ENCODE measurements at places on chromosomes 6 and 20.

DNA sequence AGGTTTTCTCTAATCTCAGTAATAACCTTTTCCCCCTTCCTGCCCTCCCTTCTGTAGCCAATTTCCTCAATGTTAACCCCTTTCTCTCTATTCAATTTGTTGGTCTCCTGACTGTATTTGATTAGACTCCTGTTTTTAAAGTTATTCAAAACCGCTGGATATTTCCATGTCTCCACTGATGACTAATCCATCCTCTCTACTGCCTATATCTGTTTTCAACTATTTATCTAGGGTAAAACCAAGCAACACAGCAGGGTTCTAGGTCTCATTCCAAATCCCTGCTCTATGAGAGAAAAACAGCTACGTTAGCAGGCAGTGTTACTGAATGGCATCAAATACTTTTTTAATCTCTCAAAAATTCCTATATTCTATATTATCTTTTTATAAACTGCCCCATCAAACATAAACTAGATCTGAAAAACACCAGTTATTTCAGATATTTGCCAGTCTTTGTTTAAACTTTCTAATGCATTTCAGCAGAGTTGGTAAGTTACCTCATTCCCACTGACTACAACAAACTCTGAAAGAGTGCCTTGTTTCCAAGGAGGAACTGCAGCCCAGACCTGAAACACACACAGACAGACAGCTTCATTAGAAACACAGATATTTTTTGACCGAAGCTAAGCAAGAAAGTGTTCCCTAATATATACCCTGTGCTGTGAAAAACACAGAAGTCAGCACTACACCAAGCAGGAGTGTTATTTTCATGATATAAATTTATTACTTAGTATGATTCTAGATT is 8.2 kb downstream of the RTN4IP1 start:
- DNase-seq, result peak; percentile 23

DNA sequence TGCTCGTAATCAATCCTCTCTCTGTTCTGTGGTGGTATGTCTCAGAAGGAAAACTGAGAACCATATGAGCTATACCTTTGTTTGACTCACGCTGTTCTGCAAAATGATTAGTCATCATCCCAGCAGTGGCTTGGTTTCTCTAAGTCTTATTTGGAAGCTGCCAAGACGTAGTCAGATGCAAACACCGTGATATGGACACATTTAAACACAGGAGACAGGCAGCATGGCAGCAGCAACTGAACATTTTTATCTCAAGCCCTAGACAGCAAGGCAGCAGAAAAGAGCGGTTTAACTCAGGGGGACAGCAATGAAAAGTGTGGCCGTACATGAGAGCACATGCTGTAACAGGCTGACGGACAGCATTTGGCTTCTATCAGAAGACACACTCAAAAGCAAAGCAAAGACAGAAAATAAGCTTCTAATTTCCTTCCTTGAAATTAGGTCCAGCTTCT is 1295.1 kb downstream of the EPHA7 start:
- peak; percentile 31 for DNase-seq

DNA sequence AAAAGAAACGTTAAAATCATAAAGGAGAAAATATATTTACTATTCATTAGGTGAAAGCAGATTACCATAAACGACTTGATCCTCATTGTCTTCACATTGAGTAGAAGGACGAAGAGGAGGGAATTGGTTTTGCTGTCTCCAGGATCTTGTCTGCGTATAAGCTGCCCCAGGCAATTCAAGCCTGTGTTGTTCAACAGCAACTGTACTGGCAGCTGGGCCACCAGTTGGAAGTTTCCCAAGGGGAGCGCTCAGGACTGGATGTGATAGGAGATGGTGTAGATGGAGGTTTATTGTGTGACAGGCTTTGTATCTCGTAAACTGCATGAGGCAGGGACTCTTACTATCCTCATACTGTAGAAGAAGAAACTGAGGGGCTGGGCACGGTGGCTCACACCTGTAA is 3.9 kb upstream of the FANCE start:
- DNase-seq, result no peak

- DNase-seq, result no peak
Measured at GRCh38 chr6:93104195-93104817, 315.1 kb downstream of the EPHA7 start.

DNA sequence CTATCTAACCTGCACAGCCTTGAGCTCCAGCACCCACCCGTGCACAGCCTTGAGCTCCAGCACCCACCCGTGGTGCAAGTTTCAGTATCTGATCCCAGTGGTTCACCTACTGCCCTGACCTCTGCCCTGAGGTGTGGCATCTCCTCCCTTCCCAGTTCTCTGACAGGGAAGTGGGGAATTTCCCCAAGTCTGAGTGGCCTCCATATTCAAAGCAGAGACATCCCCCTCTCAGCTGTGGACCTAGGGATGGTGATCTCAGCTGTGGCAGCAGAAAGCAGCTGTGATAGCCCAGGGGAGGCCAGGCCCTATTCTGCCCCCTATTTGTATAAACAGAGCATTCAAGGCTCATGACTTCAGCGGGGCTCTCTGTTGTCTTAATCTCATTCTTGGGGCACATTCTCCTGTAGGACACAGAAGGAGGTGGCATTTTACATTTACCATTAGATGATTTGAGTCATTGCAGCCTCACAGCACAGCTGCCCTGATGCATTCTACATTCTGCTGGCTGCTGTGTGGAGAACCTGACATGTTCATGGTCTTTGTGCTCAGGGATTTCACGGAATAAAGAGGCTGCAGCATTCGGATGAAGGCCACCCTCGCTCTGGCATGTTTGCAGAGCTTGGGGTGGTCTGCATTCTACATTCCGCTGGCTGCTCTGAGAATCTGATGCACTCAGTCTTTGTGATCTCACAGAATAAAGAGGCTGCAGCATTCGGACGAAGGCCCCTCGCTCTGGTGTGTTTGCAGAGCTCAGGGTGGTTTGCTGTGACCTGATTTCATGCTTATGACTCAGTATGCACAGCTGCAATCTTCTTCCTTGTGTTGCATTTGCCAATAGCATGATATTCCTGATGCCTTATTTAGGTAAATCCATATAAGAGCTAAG is 16.9 kb downstream of the GPR31 start:
- no peak for DNase-seq

- DNase-seq, result no peak
Measured at GRCh38 chr20:43702502-43702901, 24.3 kb downstream of the GTSF1L start.

DNA sequence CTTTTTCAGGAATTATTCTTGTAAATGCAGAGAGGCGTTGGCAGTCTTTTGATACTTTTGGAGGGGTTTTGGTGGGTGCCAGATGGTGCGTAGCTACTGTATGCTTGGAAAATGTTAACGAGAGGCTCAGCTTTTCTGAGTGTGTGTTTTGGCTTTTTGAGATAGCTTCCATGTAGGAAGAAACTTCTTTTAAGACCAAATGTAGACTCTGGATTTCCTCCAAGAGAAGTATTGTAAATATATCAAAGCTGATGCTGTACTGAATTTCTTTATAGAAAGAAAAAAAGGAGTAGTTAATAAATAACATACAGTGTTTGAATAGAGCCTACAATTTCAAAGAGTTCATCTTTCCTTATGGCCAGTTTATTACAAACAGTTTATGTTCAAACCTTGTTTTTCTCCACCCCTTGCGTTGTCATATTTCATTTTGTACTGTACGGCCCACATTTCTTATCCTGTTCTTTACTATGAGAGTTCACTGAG is 16.7 kb downstream of the TIAM2 start:
- DNase-seq, result no peak

- DNase-seq, result no peak
Measured at GRCh38 chr20:8385247-8385646, 253.2 kb downstream of the PLCB1 start.

DNA sequence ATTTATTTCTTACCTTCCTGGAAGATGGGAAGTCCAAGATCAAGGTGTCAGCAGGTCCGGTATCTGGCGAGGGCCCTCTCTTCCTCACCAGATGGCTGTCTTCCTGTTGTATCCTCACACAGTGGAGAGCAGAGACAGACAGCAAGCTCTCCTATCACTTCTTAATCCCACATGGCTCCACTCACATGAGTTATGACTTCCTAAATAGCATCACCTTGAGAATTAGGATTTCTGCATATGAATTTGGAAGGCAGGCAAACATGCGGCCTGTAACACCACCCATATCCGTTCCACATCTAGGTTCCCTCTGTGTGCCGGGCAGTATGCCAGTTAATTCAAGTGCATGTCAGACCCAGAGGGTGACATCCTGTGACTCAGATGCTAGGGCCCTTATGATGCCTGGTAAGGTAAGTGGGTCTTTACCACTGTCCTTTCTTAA is 2.1 kb downstream of the RAET1E start:
- DNase-seq, result peak; percentile 30

DNA sequence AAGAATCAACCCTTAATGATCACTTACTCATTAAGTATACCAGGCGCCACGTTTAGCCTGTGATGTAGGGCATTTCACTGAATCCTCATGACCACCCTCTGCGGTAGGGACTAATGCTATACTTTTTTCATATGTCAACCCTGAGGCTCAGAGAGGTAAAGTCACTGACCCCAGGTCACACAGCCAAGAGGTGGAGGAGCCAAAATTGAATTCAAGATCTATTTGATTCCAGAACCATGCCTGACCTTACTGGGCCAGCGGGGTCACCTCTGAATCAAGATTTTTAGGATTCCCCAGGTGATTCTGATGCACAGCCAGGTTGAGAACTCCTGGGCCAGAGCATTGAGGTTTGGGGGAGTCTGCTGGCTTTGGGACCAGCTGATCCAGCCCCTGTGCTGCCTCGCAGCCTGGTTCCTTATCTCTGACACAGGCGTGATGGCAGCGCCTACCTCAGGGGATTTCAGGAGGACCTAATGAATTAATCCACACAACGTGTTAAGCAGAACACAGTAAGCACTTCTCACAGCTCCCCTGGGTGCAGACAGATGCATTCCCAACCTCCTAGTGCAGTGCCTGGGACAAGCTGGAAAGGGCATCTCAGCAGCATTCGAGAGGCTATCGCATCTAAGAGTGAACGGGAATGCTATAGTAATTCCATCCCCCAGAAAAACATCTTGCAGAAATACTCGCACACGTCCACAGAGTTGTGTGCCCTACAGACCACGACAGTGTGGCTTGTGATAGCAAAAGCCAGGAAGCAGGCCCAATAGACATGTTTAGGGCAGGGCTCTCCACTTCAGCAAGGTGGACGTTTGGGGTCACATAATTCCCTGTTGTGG is 101.4 kb upstream of the PTPN1 start:
- DNase-seq, result no peak

GRCh38 chr6:166904101-166904746 is 52.1 kb downstream of the RNASET2 start:
- no peak for DNase-seq

- no peak for DNase-seq
Measured at GRCh38 chr20:62507323-62507722, 31.5 kb upstream of the GATA5 start.

GRCh38 chr20:2303673-2304072 is 7.9 kb downstream of the TGM3 start:
- DNase-seq, result no peak

DNA sequence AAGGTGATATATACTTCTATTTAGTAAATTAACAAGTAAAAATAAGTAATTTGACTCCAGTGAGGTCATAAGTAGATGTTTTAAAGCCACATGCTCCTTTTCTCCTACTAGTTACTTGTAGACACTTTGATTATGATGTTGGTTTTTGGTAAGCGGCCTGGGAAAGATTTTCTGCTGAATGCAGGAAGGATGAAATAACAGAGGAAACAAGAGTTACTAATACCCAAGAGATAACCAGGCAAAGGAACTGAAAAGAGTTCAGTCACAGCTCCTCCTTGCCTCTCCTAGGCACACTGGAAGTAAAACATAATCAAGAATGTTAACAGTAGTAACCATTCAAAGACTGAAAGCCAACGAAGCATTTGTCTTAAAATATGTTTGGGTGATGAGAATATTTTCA is 203.3 kb downstream of the RNGTT start:
- no peak for DNase-seq

DNA sequence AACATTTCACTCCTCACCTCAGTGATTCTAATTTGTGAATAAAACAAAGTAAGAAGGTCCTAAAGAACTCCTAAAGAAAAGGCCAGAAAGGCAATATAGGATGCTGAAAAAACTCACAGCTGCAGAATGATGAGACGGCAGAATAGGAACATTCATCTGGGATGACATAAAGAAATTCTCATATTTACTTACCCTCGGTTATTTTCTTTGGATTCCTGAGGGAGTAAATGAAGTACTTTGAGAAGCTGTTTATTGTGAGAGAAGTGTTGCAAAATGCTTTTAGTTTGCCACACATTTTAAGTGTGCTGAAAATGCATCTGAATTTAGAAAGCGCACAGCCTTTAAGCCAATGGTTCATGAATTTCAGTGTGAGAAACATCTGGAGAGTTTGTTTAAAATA is 35.7 kb upstream of the RBL1 start:
- DNase-seq, result no peak

DNA sequence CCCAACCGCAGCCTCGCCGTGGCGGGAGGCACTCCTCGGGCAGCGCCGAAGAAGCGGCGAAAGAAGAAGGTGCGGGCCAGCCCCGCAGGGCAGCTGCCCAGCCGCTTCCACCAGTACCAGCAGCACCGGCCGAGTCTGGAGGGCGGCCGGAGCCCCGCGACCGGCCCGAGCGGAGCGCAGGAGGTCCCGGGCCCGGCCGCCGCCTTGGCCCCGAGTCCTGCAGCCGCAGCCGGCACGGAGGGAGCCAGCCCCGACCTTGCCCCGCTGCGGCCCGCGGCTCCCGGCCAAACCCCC is 525 bp downstream of the PNRC1 start:
- no peak for DNase-seq

GRCh38 chr6:61755739-61756138 is 530.3 kb downstream of the KHDRBS2 start:
- no peak for DNase-seq

GRCh38 chr6:24864343-24864742 is 65.6 kb upstream of the ARMH2 start:
- no peak for DNase-seq

GRCh38 chr20:17845701-17846475 is 122.7 kb downstream of the SNX5 start:
- no peak for DNase-seq

DNA sequence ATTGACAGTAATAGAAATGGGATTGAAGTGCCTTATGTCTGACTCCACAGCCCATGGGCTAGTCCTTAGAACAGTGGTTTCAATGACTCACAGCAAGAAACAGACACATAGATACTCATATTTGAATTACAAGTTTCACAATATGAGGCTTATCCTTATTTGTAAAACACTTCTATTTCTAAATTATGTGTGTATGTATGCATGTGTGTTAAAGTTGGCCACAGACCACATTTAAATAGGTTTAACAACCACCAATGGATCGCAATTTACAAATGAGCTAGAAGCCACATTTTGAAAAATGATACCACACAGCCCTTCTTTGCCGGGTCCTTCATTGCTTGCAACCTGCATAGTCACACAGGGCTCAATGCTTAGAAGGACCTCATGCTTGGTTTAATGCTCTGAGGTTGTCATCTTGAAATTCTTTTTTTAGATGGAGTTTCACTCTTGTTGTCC is 157.8 kb upstream of the PREP start:
- no peak for DNase-seq
